ENCODE measurements at places on chromosomes 5 and 9. TPM values are rescaled to one million over a fixed set of nuclear protein-coding genes. Genes with fewer than 3 reads are reported as not detected.

The MOB3B gene
- 1.9 TPM for total RNA-seq

The GABBR2 gene
- 9.7 TPM for total RNA-seq

The GOLPH3 gene
- total RNA-seq: 64.6 TPM

The ZNF883 gene
- 3.0 TPM for total RNA-seq

The ADCY2 gene
- total RNA-seq: 0.25 TPM

The SPATA31E1 gene
- not detected for total RNA-seq

The HOMER1 gene
- total RNA-seq: 9.6 TPM

The DAB2IP gene
- 51.1 TPM for total RNA-seq

The LCNL1 gene
- not detected for total RNA-seq

The PCDHGA4 gene
- 3.6 TPM for total RNA-seq

The SMIM32 gene
- not detected for total RNA-seq

The ACSL6 gene
- total RNA-seq: under 0.01 TPM

The TMEM252 gene
- total RNA-seq: not detected

The SLC36A2 gene
- total RNA-seq: not detected

The IL5 gene
- total RNA-seq: not detected

The LHX6 gene
- total RNA-seq: 0.07 TPM

The IRX2 gene
- 5.5 TPM for total RNA-seq

The PCDHA9 gene
- total RNA-seq: under 0.01 TPM

The LMNB1 gene
- total RNA-seq: 26.5 TPM

The DRD1 gene
- not detected for total RNA-seq

The AK6 gene
- total RNA-seq: 25.9 TPM
